ENCODE measurements at places on chromosomes 16 and 17.
A peak's percentile ranks its signal among the peaks of the same experiment; 100 is the strongest.

DNA sequence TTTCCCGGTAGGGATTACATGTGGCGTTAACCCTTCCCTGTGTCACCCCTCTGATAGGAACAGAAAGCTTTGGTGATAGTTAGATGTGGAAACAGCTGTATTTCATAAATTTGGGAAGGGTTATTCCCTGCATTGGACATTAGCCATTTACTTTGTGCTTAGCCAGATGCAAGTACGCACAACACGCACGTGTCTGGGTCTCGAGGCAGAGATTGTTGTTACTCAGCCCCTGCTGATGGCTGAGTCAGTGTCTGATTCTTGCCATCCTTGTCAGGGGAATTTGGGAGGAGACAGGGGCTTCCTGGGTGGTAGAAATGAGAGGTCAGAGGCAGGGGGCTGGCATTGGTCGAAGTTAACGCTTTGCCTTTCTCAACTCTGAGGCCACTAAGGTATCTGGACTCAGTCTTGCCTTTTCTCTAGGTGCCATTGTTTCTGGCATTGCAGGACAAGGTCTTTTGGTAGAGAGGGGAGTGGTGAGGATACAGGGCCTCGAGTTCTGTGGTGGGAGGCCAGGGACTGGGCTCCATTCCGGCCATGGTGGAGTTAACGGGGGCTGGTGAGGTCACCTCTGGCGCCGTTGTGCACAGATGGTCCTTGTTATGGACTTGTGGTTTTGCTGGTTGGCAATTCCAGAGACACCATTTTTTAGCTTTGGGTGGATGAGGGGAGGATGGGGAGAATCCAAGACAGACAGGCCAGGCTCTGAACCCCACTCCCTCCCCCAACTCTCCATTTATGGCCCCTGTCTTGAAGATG, 8.2 kb downstream of the MMP2 start:
- no peak for DNase-seq

GRCh38 chr16:85899444-85899843, 482 bp downstream of the IRF8 start:
- DNase-seq: no peak

DNA sequence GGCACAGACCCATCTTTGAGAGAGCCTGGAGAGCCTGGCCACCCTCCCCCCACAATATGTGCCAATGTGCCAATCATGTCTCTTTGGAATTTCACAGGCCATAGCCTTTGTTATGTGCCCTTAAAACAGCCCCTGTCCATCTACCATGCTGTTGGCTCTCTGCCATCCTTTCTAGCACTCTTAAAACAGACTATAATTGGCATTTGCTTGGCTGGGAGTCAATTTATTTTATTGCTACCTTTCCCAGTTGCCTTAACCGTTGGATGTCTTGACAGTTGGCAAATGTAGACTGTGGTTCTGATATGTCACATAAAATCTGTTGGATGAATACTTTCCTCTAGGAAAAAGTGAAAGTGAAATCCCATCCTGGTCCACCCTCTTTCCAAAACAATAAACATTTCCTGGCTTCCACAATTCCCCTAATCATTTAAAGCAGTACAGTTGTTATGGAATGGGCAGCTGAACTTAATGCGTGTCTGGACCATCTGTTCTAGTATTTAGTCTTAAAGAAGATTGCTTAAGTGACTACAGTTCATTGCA, 394.0 kb downstream of the KCNJ2 start:
- DNase-seq: peak; percentile 83

- no peak for DNase-seq
These were observed 40.0 kb downstream of the HS3ST3A1 start for GRCh38 chr17:13561606-13562270.

- no peak for DNase-seq
These were observed 15.6 kb downstream of the NGFR start for GRCh38 chr17:49510720-49511110.

DNA sequence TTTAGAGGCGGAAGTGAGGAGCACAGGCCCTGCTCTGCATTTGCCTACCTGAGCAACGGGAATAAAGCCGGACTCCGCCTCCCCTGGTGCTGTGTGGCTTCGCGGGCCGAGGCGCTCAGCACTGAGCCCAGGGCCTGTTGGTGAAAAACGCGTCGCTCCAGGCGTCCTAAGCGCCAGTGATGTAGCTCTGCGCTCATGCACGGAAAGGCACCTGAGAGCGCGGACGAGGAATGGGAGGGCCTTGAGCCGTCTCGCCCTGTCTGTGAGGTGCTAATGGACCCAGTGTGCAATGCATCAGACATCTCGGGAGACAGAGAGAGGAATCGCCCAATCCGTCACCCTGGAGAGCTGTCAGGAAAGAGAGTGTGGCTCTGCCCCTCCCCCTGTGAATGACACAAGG, 17.2 kb upstream of the ATP2A3 start:
- no peak for DNase-seq
